Brain pericyte (primary cell): ENCODE measurements at places on chromosomes 11 and 22.

DNA sequence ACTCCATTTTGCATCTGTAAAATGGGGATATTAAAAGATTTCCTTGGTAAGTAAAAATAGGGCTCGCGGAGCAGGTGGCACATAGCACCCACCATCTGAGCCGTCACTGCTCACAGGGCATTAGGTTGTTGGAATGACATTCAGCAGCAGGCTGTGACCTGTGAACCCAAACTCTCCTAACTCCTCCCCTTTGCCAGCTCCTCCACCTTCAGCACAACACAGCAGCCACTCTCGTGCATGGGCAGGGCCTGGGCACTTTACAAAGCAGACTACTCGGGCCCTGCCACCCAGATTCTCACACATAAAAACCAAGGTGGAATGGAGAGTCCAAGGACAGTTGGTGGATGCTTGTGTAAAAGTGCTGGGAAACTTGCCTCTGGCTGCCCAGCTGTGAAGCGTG is 77.2 kb downstream of the FLI1 start:
- DNase-seq, result no peak

GRCh38 chr11:104705490-104706190 is 192.6 kb downstream of the CASP12 start:
- DNase-seq, result no peak

- DNase-seq, result no peak
Observed at GRCh38 chr22:26437694-26438392, 8.8 kb downstream of the ASPHD2 start.

GRCh38 chr11:34909955-34910354 is 6.2 kb downstream of the APIP start:
- no peak for DNase-seq

- DNase-seq, result no peak
Observed at GRCh38 chr11:18067372-18067771, 21.3 kb upstream of the TPH1 start.

DNA sequence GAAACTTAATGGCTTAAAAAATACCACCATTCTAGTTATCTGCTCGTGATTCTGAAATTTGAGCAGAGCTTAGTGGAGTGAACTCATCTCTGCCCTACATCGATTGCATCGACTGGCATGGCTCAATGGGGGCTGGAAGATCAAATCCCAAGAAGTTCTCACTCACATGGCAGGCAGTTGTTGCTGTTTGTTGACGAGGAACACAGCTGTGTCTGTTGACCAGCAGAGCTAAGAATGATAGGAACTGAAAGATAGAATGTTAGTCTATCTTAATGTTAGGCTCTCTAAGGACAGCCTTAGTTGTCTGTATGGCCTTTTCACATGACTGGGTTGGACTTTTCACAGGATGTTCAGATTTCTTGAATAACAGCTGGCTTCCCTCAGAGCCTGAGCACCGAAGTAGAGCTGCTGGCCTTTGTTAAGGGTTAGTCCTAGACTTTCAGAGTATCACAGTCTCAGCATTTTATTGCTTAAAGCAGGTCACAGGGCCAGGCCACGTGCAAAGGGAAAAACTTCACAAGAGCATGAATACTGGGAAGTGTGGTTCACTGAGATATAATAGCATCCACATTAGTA is 31.6 kb upstream of the IZUMO1R start:
- DNase-seq, result no peak

DNA sequence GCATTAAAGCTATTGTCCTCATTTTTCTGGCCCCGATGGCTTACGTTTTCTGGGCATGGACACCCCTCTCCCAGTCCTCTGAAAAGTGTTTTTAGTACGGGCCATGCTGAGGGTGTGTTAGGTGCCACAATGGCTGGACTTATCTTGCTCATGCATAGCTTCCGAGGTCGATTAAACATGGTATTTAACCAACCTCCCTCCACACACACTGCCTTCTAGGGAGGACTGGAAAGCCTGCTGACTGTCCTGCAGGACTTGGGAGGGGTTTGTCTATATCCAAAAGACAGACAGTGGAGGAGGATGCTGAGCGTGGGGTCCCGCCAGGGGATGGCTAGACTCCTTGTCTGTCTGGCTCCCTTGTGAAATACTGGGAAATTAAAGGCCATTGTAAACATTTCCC is 95.3 kb downstream of the FBXO7 start:
- no peak for DNase-seq

GRCh38 chr11:14308114-14308896 is 50.7 kb downstream of the RRAS2 start:
- no peak for DNase-seq

DNA sequence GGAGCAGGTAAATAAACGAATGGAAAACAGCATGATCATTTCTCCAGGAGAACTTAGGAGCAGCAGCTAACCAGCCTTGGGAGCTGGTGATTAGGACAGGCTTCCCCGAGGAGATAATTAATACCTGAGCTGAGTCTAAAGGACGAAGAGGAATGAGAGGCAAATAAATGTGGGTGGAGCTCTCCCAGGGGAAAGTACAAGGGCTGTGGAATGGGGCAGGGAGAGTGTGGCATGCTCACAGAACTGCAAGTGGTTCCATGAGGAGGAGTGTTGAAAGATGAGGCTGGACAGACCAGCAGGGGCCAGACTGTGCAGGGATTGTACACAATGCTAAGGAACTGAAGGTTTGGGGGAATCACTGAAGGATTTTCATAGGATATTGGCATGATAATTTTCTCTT is 14.2 kb upstream of the TLCD5 start:
- no peak for DNase-seq

GRCh38 chr11:85694385-85694980 is 8.5 kb upstream of the CCDC89 start:
- no peak for DNase-seq

DNA sequence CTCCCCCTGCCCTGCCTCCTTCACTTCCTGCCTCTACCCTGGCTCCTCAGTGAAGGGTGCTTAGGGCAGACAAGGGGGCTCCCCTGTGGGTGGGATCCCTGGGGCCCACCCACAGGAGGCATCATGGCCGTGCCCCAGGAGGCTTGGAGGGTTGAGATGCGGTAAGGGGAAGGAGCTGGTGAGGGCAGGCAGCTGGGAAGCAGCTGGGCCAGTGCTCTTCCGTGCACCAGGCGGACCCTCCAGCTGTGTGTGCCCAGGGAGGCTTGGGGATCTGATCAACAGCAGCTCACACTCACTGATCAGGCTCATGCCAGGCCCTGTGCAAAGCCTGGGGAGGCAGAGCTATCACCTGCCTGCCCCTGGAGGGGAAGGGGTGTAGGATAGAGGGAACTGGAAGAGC is 59.3 kb upstream of the TTLL12 start:
- DNase-seq, result no peak

DNA sequence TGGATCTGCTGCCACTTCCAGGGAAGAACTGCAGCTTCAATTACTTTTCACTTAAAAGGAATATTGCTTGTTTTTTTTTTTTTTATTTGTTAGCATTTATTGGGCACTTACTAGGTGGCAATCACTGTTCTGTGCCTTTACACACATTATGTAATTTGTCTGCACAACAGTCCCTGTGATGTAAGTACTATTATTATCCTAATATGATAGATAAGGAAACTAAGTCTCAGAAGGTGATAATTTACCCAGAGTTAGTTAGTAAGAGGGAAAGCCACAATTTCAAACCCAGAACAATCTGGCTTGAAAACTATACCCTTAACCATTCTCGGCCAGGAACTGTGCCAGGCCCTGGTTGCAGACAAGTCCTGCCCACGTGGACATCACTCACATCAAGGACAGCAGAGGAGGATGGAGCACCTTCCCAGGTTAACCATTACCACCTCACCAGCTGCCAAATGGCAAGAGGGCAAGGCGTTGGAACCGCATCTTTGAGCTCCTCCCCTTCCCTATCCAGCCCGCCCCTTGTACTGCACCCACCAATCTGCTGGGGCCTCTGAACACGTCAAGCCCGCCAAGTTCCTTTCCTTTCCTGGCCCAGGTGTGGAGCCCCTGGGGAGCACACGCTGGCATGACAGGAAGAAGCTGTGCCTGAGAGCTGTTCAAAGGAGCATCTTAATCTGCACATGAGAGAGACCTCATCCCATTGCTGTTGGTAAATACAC is 78.4 kb downstream of the NAV2 start:
- DNase-seq, result no peak

DNA sequence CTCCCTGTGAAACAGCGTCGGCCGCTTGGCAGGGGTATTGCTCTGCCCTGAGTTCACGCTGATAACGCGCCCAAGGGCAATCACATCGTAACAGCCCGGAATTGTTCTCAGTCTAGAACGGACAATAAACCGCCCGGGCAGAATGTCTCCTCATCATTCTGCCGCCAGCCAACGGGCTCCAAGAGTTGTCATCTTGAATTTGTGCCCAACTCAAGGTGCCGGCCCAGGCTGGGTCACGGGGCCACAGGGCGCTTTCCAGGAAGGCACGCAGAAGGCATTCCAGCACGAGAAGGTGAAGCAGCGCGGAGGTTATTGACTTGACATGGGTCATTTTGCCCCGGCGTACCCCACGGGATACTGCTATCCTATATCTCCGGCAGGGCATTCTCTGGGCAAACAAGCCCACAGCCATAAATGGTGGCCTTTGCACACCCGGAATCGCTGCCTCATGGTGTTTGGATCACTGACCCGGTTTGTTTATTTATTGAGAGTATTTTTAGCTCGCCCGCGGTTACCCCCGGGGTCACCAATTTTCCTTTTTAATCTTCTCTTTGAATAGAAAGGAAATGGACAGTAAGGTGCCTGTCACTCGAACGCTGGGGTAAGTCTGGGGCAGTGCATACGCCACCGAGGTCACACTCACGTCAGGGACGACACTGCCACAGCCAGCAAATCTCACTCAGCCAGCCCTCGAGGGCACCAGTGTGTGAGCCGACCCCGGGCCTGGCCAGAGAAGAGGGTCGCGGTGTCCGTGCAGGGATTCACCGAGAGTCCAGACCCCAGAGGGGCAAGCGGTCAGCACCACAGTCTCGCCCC is 72.4 kb upstream of the FGF3 start:
- DNase-seq, result no peak

GRCh38 chr11:58525037-58525614 is 17.2 kb upstream of the OR5B21 start:
- no peak for DNase-seq

- DNase-seq, result no peak
Observed at GRCh38 chr11:47599902-47600301, 5.7 kb upstream of the C1QTNF4 start.

DNA sequence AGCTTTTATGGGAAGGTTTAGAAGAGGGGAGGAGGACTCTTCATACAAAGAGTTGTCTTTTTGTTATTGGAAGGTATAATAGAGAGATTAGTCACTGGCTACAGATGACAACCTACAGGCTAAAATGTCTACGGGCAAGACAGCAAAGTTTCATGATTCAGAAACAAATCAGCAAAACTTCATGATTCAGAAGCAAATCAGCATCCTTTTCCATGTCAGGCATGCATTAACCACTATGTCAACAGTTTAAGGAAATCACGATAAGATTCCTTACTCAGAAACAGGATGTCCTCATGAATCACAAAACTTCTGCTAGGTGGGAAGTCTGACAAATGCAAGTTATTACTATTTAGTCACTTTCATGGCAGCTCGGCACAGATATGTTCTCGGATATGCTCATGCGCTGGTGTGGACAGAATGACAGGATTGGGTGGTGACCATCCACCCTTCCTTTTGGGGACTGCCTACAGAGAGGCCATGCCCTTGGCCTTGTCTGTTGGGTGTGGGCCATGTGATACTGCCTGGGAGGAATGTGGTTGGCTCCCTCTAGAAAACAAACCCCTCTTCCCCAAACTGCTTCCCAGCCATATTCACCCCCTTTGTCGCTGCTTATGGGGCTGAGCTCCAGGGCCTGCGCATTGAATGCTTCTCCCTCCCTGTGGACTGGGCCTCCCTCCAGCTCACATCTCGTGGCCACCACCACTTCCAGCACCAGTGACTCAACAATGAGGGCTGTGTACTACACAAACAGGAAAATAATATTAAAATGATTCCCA is 10.1 kb downstream of the C11orf91 start:
- DNase-seq, result no peak

DNA sequence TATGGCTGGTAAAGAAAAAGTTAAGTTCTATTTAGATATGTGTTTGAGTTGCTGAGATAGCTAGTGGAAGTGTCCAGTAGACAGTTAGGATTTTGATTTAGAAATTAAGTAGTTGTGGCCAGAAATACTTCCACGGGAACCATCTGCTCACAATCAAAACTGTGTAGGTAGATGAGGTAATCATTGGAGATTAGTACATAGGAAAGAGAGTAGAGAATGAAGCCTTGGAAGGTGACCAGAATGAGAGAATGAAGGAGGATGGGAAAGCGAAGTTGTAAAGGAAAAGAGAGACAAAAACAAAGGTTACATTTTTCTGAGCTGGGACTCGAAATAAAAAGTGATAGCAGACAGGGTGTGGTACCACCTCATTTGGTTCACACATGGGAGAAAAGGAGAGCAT is 296.9 kb upstream of the SORL1-AS1 start:
- DNase-seq, result no peak

GRCh38 chr11:60455531-60456042 is at the start of gene MS4A1:
Gene MS4A1 (plus strand): TSS chr11:60455847. CDS start chr11:60462375, 6,528 bp downstream.
- DNase-seq, result no peak

DNA sequence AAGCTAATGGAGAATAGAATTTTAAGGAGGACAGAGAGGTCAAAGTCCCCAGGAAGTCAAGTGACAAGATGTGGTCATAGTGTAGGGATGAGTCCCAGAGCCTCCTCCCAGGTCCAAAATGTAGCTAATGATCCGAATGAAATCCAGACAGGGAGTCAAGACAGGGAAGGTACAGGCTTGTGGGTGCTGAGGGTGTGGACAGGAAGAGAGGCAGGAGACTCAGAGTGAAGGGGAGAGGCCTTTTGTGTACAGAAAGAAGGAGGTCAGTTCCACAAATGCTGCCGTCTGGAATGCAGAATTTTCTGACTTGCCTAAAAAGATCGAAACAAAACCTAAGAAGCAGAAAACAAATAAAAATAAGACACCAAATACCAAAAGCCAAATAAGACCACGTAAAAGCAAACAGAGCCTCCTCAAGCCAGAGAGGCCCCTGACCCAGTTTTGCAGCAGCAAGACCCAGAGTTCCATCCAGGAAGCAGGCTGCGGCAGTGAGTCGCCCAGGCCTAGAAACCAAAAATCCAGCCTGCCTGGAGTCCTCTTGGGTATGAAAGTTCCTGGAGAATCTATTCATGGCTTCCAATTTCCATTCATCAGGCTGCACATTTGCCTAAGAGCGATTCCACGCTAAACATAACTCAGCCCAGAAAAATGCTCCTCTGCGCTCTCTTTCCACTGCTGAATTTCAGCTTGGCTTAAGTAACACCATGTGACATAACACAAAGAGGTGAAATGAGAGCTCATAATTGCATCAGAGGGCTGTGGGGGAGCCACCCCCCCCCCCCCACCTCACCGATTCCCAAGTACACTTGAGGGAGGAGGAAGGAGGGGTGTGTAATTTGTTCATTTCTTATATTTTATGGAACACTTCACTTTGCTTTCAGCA is 71.2 kb downstream of the KIRREL3 start:
- no peak for DNase-seq

- no peak for DNase-seq
Observed at GRCh38 chr22:50044485-50045118, 13.5 kb downstream of the TTLL8 start.

DNA sequence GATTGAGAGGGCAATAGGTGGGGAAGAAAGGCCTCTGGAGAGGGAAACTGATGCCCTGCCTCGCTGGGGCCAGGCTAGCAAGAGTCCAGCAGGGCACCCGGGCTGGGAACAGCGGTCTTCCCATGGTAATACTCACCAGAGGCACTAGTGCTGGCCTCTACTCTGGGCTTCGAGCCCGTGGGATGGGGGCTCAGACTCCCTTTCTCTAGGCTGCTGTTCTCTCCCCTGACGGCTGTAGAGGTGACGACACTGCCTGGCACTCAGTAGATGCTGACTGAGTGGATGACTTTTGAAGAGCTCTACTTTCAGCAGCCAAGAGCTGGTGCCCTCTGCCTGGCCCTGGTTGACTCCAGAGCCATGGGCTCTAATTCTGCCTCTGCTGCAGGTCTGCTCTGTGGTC is 818 bp upstream of the C1QTNF4 start:
- no peak for DNase-seq
